ENCODE measurements at places on chromosomes 3 and 15.

- DNase-seq: no peak
These were observed 33.4 kb upstream of the PRR23E start for GRCh38 chr3:127159543-127159942.

DNA sequence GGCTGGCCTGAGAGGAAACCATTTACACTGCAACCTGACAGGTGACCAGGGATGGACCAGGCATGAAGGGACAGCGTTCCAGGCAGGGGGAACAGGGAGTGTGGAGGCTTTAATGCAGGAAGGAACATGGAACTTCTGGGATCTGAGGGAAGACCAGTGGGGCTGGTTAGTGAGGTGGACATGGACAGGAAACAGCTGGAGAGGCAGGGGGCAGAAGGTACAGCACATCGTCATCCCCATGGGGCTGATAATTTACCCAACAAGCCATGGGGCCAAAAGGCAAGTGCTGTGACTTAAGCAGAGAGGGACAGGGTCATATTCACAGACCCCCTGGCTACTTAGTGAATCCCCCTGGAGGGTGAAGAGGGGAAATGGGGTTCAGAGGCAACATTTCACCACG lies 77.0 kb upstream of the LARS2 start:
- no peak for DNase-seq

GRCh38 chr15:69508659-69509058 lies 56.0 kb downstream of the RPLP1 start:
- DNase-seq: no peak

GRCh38 chr3:182486463-182486862 lies 306.8 kb upstream of the ATP11B start:
- no peak for DNase-seq

DNA sequence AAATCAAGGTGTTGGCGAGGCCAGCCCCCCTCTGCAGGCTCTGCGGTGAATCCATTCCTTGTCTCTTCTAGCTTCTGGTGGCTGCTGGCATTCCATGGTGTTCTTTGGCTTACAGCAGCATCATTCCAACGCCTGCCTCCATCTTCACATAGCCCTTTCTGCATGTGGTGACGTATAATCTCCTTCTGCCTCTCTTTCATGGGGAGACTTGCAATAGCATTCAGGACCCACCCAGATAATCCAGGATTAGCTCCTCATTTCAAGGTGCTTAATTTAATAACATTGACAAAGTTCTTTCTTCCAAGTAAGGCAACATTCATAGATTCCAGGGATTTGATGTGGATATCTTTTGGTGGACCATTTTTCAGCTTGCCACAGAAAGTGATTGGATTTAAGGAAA lies 35.8 kb downstream of the ISG20 start:
- no peak for DNase-seq

DNA sequence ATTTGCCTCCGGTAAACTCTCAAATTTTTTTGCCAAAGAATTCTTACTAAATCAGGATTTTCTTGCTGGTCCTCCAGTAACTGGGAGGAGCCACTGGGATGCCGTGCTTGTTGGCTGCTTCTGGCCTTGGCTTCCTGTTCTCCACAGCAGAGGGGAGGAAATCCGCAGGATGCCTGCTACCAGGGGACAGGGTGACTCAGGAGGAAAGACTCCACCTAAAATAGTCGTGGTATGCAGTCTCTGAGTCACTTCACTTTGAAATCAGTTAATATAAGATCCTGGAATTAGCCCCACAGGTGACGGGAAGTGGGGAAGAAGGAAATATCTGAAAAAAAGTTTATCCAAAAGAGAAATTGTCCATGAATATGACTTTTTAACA lies 6.5 kb upstream of the TM4SF18 start:
- no peak for DNase-seq

DNA sequence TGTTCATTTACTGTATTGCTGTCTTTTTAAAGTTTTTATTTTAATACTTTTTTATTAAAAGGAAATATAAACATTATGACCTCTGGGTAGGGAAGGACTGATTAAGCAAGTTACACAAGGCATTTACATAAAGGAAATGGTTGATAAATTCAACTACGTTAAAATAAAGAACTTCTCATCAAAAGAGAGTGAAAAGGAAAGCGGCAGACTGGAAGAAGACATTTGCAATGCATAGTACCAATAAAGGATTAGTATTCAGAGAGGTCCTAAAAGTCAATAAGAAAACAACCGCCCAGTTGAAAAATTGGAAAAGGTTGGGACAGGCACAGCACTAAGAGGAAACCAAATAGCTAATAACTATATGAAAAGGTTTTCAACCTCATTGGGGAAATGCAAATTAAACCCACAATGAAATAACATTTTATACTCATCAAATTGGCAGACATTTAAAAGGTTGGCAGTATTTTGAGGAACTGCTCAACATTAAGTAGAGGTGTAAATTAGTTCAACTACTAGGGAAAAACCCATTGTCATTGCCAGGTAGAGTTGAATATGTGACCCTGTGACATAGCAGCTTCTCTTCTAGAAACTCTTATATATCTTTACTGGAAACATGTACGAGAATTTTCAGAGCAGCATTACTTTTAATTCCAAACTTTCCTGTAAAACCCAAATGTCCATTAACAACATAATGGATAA lies 9.5 kb downstream of the PDE8A start:
- DNase-seq: no peak

DNA sequence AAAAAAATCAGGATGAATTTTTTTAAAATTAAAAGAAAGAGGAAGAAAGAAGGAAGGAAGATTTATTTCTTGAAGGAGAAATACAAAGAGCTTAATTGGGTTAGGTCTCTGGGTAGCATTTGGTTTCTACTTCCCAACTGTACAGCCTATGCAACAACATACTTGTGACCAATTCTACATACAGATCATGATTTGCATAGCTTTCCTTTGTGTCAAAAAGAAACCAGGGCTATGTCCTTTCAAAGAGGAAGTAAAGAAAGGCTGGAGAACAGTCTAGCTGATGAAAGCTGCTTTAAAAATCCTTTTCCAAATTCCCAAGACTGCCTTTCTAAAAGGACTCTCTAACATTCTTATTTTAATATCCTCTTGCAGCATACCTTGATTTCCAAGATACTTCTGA lies 6.1 kb upstream of the HGD start:
- DNase-seq: no peak

All from posterior cingulate gyrus (tissue), 11 donors.